NCI-H2171 treated with DMSO at 0.1 percent for 48 hours (cell line): ENCODE measurements at places on chromosomes 5 and 9.

GRCh38 chr5:103532086-103532734 is 30.4 kb downstream of the NUDT12 start:
- no peak for DNase-seq

DNA sequence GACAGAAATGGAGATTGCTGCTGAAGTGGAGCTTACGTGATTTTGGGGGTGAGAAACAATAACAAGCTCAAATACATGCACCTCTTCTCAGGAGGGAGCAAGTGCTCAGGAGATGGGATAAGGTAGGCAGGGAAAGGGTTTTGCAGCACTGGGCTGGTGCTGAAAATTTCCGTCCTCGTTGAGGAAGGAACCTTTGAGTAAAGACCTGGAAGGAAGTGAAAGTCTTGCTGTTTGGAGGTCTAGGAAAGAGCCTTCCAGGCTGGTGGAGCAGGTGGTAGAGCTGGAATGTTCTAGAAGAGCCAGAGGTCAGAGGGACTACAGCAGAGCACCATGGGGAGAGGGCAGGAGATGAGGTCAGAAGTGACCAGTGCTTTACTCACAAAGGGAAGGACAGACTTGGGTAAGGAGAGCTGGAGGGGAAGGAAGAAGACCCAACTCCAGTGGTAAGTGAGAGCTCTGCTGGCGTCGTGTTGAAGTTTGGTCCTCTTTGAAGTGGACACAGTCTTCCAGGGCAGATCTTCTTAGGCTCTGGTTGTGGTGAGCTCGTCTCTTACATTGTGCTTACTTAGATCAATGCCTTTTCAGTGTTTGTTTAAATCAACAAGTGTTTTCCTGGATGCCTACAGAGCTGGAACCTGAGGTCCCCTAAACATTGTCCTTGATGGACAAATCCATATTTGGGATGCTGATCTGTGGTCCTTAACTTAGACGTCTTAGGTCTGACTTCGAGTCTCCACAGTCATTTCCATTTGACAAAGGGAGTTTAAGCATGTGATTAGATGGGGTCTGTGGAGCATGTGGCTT is 21.0 kb downstream of the ANKRD33B start:
- no peak for DNase-seq

- no peak for DNase-seq
These were observed 385.1 kb upstream of the RPS23 start for GRCh38 chr5:82663225-82663624.

- peak; percentile 51 for DNase-seq
These were observed 709 bp downstream of the WHRN start for GRCh38 chr9:114504341-114505186.

- DNase-seq: no peak
These were observed 480.9 kb downstream of the MTRR start for GRCh38 chr5:8349855-8350254.

DNA sequence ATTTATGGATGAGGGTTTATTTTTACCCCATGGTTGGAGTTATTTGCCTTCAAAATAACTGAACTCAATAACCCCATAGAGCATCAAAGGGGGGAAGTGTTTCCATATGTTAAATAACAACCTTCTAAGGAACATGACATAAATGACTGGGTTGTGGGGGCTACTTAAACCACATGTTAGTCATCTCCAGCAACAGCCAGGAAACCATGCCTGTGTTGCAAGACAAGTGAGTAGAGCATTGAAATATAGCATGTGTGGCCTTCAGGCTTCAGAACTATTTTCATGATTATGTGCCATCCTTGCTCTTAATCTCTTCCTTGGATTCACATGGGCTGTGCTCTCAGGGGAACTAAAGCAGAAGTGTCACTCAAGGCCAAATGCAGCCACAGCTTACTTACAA is 431.2 kb downstream of the AGTPBP1 start:
- DNase-seq: no peak

- DNase-seq: no peak
These were observed 3.2 kb downstream of the IRX1 start for GRCh38 chr5:3598769-3599211.

DNA sequence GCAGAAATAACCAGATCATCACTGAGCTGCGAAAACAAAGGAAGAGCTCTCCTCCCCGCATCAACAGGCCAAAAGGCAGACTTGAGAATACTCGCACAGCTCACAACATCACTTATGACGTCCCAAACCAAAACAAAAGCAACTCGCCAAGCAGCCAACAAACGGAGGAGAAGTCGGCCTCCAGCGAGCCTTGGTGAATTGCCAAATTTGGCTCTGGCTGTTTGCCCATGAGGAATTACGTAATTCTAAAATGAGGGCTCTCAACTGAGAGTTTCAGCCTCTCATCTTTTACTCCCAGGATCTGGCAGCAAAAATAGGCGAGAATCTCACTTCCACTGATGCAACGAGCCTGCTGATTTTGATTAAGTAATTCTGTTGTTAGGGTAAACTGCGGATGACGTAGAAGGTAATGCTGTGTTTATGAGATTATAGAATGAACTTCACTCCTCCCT is 51.7 kb upstream of the SEMA6A start:
- peak; percentile 69 for DNase-seq

GRCh38 chr9:127336506-127337352 is 60.2 kb upstream of the SLC2A8 start:
- peak; percentile 54 for DNase-seq

DNA sequence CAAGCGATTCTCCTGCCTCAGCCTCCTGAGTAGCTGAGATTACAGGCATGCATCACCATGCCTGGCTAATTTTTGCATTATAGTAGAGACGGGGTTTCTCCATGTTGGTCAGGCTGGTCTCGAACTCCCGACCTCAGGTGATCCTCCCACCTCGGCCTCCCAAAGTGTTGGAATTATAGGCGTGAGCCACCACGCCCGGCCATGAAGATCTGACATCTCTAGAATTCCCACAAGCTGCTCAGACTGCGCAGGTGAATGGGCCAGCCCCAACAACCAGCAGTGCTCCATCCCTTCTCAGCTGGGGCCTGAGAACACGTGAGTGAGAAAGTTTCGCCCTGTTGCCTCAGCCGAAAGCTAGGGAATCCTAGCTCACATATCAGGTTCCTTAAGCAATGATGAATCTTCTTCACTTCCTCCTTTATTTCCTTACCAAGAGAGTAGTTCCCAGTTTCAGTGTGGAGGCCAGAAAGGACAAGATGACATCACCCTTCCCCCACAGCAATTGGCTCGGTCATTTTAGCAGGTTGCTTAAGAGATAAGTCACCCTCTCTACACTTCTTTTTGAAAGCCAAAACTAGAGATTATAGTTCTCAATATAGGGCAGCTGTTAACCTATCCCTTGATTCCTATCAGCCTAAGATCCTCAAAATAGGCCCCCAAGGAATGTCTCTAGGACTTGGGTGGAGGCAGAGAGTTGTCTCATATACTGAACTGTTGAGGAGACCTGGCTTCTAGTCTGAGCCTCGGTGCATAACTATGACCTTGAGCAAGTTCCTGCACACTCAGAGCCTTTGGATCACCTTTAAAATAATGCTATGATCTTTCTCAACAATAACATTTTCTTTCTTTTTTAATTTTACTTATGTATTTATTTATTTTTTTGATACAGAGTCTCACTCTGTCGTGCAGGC is 23.9 kb upstream of the PPP2CA start:
- DNase-seq: no peak

- no peak for DNase-seq
These were observed 21.2 kb downstream of the MAST4 start for GRCh38 chr5:66617226-66617861.

DNA sequence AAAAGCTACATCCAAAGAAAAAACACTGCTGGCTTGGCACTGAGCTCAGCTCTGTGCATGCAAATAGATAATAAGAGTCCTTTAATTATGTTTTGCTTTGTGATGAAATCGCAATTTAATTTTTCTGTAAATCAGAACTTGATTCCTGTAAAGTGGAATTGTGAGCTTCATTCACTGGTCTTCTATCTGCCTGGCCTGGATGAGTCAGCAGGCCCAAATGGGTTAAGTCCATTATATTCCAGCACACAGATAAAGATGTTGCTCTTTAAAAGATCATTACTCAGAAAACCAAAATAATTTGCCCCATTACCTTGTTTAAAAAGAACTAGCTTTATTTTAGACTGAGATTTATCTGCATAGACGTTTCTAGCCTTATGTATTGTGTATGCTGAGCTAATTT is 90.4 kb downstream of the CARTPT start:
- DNase-seq: no peak

- no peak for DNase-seq
These were observed 87.7 kb downstream of the MACIR start for GRCh38 chr5:103346162-103346748.

DNA sequence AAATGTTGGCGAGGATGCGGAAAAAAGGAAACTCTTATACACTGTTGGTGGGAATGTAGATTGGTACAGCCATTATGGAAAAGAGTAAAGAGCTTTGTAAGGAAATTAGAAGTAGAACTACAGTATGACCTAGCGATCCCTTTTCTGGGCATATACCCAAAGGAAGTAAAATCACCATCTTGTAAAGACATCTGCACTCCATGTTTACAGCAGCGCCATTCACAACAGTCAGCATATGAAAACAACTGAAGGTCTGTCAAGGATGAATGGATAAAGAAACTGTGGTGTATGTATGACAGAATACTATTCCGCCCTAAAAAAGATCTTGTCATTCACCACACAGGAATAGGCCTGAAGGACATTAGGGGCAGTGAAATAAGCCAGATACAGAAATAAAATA is 27.7 kb upstream of the SLC25A51 start:
- no peak for DNase-seq

DNA sequence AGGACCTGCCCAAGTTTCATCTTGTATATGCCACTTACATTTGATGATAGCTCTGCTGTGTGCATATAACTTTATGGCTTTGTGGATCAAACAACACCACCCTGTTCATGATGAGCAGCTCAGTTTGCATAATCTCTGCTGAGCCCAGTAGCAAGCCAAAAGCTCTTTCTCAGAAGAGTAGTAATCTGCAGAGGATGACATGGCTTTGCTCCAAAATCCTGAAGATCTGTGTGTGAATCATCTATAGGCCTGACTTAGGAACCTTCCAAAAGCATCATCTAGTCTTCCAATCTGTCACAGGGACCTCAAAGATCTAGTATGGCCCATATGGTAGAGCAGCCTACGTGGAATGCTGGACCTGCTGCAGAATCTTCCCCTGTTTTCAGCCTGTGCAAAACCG is 394.6 kb downstream of the PSAT1 start:
- no peak for DNase-seq

GRCh38 chr5:54645882-54646355 is 128.4 kb downstream of the SNX18 start:
- no peak for DNase-seq
